GM13977 (cell line): ENCODE measurements at places on chromosomes 6 and 20.

- DNase-seq = no peak
These were observed 4.8 kb downstream of the TRPC4AP start for GRCh38 chr20:35087791-35088190.

GRCh38 chr6:30591008-30591407 is 19.8 kb downstream of the ABCF1 start:
- no peak for DNase-seq

DNA sequence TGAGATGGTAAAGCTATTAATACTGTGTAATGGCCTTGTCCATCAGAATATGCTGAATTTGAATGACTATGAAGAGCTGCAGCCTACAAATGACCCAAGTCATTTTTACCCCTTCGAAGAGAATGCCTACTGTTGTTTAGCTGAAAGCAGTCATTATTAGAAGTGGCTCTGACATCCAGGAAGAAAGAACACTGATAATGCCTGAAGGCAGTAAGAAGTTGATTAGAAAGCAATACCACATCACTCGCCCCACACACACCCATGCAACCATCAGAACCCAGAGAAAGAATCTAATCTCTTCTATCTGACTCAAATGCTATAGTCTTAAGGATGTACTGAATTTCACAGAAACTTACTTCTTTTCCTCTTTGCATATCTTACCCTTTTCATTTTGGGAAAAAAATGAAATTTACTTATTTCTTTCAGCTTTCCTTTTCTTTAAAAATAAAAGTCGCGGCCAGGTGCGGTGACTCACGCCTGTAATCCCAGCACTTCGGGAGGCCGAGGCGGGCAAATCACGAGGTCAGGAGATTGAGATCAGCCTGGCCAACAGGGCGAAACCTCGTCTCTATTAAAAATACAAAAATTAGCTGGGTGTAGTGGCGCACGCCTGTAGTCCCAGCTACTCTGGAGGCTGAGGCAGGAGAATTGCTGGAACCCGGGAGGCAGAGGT is 61.0 kb downstream of the ARHGAP18 start:
- no peak for DNase-seq

DNA sequence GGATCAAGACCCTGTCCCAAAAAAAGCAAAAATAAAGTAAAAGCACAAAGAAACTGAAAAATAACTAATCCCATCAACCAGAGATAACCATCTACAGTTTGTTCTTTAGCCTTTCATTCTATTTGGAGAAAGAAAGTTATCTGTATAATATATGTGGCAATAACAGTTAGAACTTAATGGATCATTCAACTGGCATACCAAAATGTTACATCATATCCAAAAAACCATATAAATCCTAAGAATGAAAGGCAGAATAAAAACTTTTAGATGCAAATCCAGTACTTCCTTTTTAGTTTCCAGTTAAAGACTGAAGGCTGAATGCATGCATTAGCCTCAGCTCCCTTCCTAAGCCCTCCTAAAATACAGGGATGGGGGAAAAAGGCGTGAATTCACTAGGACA is 25.2 kb downstream of the ILRUN start:
- no peak for DNase-seq

DNA sequence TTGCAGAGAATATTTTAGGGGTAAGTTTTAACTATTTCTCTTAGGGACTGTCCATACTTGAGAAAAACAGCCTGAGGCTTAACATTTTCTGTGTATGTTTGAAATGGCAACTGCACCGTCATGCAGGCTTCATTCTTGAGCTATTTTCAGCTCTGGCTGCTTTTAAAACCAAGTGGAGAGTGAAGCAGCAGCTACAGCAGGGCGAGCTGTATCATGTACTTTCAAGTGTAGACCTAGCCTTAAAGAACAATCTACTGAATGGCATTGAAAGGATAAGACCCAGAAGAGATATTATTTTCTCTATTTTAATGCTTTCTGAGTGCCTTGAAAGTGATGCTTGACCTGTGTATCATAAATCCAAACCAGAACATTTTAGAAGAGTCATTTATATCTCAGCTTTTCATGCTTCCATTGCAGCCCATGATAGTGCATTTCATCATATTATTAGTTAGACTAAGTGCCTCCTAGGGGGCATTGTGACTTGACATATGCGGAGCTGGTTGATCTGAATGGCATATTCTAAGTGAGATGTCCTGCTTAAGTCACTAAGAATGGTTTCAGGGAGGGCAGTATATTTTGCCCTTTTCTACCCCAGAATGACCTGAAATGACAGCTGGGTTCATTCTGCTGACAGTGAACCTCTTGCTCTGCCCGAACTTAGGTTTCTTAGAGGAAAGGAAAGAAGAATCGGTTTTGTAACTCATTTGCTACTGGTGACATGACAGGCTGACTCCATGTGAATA is 85.3 kb downstream of the NKAIN2 start:
- DNase-seq = no peak

DNA sequence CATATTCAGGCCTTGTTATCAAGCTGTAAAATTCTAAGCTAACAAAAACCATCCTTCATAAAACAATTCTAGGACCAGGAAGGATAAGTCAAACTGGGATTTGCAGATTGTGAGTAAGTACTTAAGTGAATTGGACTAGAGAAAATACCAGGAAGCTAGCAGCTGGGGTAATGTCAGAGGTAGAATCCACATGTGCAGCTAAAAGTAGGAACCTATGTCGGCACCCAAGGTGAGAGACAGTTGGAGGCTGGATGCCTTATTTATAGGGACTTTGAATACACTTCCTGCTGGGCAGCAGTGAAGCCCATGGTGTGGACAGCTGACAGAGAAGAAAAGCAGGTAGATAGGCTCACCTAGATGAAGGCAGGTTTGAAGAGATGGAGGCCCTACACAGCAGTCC is 127.3 kb downstream of the FLRT3 start:
- no peak for DNase-seq

DNA sequence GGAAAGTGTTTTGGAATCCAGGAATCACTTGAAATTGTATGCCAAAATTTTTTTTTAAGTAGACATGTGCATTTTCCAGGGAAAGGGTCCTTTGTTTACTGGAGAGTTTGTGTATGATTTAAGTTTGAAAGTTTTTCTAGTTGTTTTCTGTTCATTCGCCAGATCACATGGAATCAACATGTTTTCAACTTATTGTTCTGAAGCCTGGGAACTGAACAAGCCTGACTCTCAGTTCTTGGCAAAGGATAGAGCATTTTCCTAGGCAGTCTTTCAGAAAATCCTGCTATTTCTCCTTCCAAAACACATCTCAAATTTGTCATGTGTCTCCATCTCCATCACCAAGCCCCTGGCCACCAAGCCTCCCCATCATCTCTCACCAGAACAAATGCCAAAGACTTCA is 374.8 kb downstream of the MAFB start:
- DNase-seq = no peak

DNA sequence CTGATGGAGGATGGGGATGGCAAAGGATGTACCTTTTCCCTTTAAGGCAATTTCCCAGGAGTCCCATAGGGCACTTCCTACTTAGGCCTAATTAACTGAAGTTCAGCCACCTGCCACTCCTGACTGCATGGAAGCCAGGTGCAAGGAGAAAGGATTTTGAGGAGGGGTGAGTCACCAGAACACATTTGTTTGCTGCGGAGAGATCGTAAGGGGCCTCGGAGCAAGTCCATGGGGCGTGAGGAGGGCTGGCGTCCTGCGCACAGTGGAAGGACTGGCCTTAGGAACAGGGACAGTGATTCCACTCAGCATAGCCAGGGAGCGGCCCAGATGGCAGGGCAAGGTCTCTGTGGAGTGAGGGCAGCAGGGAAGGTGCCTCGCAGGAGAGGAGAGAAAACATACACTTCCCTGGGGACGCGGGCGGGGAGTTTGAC is 11.8 kb upstream of the MAP1LC3A start:
- no peak for DNase-seq

DNA sequence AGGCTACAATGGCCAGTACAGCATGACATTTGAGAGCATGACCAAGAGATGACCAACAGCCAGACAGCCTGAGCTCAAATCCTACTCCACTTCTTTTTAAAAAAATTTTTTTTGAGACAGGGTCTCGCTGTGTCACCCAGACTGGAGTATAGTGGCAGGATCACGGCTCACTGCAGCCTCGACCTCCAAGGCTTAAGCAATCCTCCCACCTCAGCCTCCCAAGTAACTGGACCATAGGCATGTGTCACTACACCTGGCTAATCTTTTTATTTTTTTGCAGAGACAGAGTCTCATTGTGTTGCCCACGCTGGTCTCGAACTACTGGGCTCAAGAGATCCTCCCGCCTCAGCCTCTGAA is 42.9 kb downstream of the NOL4L start:
- no peak for DNase-seq

DNA sequence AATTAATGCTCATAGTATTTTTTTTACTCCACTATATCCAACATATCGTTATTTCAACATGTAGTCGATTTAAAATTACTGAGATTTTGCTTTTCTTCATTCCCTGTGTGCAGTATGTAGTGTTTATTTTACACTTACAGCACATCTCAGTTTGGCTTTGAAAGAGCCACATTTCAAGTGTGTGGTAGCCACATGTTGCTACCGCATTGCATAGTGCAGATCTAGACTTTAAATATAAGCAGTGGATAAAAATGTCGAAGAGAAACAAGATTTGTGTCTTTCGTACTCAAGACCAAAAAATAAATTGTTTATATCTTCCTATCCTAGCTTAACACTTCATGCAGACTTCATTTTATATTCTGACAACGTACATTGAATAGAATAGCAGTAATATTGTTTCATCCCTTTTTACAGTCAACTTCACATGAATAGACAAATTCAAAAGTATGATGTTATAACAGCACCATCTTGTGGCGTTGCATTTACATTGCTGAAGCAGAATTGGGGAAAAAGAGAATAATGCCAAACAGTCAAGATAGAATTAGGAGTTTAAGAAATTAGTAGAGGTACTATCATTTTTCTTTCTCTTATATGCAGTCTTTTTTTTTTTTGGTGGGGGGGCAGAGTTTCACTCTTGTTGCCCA is 29.9 kb downstream of the FBXO5 start:
- peak; percentile 31 for DNase-seq

GRCh38 chr6:4805553-4806336 is 29.5 kb downstream of the CDYL start:
- DNase-seq = no peak

- no peak for DNase-seq
These were observed 7.1 kb downstream of the DUSP22 start for GRCh38 chr6:299104-299980.

GRCh38 chr6:47197682-47198640 is 111.7 kb downstream of the TNFRSF21 start:
- DNase-seq = peak; percentile 5

- DNase-seq = no peak
These were observed 6.1 kb upstream of the DSN1 start for GRCh38 chr20:36779656-36780025.

DNA sequence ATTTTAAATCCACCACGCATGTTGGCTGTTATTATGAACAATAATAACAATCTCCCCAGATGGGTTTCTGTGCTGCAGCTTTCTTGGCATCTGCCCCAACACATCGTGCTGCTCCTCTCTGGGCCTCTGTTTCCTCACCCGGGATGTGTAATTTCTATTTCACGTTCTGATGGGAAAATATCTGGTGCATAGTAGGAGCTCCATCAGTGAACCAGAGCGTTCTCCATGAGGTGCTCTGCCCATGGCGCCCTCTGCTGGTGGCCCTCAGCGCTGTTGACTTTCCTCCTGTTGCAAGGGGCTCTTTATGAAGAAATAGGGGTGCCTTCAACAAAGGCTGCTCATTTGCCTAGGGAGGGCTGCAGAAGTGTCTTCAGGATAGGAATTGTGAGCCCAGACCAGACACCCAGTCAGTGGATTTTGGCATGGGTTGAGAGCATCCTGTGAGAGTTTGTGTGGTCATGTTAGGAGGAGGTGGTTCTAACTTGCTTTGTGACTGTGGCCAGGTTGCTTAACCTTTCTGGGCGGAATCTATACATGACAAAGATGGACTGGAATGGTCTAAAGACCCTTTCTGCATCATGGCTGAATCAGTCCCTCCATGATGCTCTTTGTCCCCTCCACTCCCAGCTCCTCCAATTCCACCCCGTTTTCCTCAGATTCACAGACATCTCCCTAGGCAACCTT is 8.1 kb downstream of the SCRT2 start:
- DNase-seq = peak; percentile 80

DNA sequence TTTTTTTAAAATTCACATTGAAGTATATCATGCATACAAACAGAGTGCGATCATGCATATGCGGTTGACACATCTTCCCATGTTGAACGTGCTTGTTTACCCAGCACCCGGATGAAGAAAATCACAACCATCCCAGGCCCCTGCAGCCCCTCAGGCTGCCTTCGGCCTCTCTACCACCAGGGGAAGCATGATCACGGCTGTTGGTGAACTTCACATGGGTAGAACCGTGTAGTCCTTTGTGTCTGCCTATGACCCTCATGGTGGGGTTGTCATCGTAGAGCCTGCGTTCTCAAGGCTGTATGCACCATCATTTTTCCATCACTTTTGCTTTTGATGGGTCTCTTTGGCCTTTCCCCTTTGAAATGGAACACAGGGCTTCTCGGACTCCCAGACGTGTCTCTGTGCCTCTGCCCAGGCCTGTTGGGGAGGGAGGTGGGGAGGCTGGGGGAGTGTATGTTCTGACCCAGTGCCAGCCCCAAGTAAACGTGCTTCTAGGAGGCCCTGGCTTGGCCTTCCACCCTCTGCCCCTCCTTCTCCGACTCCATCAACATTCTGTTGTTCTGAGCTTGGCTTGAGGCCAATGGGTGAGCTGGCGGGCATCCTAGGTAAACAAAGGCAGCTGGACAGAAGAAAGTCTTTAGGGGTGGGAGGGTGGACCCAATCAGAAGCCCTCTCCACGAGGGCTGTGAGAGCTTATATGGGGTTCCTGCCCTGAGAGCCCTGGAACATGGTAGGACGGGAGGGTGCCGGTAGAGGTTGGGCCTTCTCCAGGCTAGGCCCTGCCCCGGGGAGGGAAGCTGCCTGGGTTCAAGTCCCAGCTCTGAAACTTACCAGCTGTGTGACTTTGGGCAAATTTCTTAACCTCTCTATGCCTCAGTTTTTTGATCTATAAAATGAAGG is 39.7 kb downstream of the TGM2 start:
- no peak for DNase-seq

- no peak for DNase-seq
These were observed 36.8 kb upstream of the CDKAL1 start for GRCh38 chr6:20497216-20498040.

GRCh38 chr6:54921891-54922290 is 75.3 kb downstream of the FAM83B start:
- no peak for DNase-seq

DNA sequence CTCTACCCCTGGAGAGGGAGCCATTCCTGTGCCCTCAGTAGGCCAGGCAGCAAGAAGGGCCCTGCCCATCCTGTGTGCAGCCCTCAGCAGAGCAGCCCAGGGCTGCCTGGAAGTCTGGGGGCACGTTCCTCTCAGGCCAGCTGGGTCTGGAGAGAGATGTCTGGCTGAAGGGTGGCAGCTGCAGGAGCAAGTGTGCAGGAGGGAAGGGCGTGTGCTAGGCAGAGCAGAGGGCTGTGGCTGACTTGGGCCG is 62.7 kb downstream of the NOL4L start:
- no peak for DNase-seq
